ENCODE measurements at places on chromosomes 12 and 14. TPM values are rescaled to one million over a fixed set of nuclear protein-coding genes. Genes with fewer than 3 reads are reported as not detected.

Gene NTN4
- polyA plus RNA-seq: 3.7 TPM

Gene KCNC2
- 0.07 TPM for polyA plus RNA-seq

Gene NRIP2
- 0.60 TPM for polyA plus RNA-seq

Gene IL22
- polyA plus RNA-seq: not detected

Gene KCNK13
- 0.51 TPM for polyA plus RNA-seq

Gene KRT3
- not detected for polyA plus RNA-seq

Gene SDS
- 4.8 TPM for polyA plus RNA-seq

Gene CRIP1
- 199 TPM for polyA plus RNA-seq

Gene CD163
- polyA plus RNA-seq: 21.0 TPM

Gene LMNTD1
- not detected for polyA plus RNA-seq

Gene NUAK1
- 2.6 TPM for polyA plus RNA-seq

Gene NFATC4
- polyA plus RNA-seq: 15.6 TPM

Gene KLRG1
- polyA plus RNA-seq: not detected

Gene COX8C
- not detected for polyA plus RNA-seq

Gene KRT72
- polyA plus RNA-seq: not detected

Gene TSPAN11
- polyA plus RNA-seq: 7.8 TPM

Gene LRRIQ1
- polyA plus RNA-seq: 0.04 TPM
